ENCODE measurements at places on chromosomes 16 and 17.

DNA sequence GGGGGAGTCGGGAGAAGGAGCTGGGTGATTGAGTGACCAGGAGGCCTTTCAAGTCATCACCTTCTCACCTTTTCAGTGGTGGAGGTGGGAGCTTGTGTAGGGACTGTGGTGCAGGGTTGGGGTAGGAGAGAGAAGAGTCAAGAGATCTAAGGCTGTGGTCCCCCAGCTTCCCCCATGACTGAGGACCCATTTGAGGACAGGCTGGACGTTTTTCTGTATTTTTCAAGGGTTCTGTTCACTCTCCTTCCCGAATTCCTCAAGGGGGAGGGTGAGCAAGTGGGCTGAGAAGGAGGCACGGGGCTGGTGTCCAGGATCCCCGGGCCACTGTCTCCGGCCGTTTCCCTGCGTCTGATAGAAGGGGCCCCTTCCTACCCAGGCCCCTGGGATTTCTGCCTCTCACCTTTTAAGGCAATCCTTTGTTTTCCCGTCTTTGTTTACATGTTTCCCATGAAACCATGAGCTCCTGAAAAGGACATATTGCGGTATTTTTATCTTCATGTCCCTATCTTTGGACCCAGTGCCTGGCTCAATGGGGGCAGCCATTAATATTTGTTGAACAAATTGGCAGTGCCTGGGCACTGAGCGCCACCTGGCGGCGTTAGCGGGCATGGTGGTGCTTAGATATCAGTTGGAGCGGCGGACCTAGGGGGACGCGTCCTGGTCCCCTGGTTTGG is 9.2 kb upstream of the CD300A start:
- DNase-seq, result peak; percentile 59

GRCh38 chr16:78284957-78285434 is 185.5 kb downstream of the WWOX start:
- no peak for DNase-seq

- DNase-seq, result no peak
Observed at GRCh38 chr17:52025236-52025635, 133.3 kb downstream of the CA10 start.

GRCh38 chr17:6670571-6670970 is 19.0 kb downstream of the C17orf100 start:
- no peak for DNase-seq

DNA sequence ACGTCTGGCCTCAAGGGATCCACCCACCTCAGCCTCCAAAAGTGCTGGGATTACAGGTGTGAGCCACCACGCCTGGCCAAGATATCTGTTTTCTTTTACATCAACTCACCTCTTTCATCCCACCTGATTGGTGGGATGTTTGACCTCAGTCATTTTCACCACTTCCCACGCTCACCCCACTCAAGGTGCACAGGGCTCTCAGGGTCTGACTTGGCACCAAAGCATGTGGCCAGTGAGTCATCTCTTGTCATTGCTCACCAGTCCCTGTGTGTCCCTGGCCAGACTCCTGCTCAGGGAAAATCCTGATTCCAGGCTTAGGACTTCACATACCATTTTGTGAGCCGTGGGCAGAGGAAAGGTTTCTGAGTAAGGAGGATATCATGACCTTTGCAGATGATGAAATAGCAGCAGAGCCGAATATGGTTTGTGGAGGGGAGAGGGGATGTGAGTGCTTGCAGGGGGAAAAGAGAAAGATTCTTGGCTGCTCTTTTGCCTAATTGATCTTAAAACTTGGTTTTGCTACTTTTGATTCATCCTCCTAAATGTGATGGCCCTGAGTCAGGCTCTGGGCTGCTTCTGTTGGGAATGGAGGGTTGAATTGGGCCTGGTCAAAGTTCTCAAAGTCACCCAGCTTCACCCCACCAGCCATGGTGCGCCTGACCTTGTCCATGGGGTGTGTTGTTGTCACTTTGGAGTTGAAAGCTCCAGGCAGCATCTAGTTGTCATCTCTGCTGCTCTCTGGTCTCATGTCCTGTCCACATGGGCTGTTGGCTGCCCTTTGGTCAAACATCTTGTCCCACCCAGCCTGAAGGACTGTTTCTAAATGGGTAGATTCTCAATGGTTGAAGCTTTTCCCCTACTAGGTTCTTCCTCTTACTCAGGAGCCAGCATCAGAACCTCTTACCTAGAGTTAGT is 6.0 kb upstream of the KCNH6 start:
- no peak for DNase-seq

- no peak for DNase-seq
Observed at GRCh38 chr17:63250830-63251229, 195.3 kb downstream of the CYB561 start.

GRCh38 chr17:29178750-29179231 is 1.4 kb downstream of the MYO18A start:
- DNase-seq, result no peak

- DNase-seq, result no peak
Observed at GRCh38 chr16:8589057-8589899, 1.0 kb downstream of the TMEM114 start.

DNA sequence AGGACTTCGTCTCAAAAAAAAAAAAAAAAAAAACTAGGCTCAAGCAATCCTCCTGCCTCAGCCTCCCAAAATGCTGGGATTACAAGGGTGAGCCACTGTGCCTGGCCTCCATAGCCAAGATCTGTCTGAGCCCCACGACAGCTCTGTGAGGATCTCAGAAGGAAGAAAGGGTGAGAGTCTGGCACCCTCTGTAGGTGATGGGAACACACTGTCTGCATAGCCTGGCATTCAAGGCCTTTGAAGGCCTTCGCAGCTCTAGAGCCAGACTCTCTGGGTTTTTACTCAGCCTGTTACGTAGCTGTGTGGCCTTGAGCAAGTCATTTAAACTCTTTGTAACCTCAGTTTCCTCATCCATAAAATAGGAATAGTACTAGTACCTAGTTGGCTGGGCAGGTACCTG is 6.3 kb upstream of the XPO6 start:
- no peak for DNase-seq

GRCh38 chr17:50775926-50776325 is 8.6 kb upstream of the ANKRD40CL start:
- no peak for DNase-seq

DNA sequence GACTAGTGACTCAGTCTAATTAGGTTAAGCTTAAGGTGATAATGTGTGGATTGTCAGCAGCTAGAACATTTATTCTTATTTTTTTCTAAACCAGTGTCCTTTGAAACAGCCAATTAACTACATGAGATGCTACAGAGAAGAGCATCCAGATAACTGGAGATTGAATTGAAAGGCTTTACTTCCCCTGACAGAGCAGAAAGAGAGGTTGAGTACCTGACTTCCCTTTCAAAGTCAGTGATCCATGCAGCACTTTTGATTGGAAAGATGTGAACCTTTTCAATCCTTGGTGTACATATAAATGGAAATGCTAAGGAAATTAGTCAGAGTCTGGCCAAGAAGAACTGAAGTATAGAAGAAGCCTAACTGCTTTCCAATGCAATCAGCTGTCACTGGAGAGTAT is 653.8 kb downstream of the CDH8 start:
- no peak for DNase-seq

- no peak for DNase-seq
Observed at GRCh38 chr16:84366208-84366607, 2.1 kb upstream of the ATP2C2 start.

DNA sequence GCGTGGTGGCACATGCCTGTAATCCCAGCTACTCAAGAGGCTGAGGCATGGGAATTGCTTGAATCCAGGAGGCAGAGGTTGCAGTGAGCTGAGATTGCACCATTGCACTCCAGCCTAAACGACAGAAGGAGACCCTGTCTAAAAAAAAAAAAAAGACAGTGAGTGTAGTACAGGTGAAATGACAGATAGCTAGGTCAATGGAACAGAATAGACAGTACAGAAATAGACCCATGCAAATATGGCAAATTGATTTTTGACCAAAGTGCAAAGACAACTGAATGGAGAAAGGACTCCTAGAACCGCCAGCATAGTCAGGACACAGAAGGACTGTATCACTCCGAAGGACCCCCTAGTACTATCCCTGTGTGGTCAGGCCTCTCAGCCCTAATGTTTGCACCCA is 16.6 kb upstream of the PYY start:
- no peak for DNase-seq

DNA sequence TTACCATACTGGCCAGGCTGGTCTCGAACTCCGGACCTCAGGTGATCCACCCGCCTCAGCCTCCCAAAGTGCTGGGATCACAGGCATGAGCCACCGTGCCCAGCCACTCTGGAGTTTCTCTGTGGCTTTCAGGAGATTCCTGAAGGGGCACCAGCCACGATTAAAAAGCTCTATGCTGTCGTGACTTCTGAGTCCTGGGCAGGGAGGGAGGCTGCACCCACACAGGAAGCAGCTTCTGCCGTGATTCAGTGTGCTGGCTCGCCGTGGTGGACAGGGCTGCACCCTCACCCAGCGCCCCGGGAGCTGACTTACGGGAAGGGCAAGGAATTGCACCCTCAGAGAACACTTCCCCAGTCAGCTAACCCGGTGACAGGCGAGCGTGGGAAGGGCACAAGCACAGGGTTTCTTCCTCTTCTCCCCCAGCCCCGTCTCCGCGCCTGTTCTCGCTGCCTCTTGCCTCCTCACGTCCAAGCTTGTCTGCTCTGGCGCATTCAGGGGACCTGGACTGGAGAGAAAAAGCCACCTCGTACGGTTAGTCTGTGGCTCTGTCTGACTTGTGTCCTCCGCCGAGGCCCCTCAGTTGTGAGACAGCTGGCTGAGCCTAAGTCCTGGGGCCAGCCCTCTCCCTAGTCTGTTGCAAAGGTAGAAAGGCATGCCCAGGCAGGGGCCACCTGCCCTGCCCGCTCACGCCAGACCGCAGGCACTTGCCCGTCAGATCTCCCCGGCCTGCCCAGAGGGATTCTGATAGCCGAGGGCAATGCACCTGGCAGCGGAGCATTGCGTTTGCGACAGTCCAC is 145.0 kb downstream of the SEC14L1 start:
- no peak for DNase-seq

DNA sequence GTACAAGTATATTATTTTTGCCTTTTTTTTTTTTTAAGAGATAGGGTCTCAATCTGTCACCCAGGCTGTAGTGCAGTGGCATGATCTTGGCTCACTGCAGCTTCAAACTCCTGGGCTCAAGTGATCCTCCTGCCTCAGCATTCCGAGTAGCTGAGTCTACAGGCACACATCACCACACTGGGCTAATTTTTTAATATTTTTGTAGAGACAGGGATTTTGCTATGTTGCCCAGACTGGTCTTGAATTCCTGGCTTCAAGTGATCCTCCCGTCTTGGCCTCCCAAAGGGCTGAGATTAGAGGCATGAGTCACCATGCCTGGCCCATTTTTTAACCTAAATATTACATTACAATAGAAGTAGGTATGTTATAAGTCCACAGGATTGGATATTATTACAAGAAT is 3.2 kb downstream of the TERB1 start:
- no peak for DNase-seq

GRCh38 chr16:3022684-3023414 is 893 bp downstream of the HCFC1R1 start:
- DNase-seq, result no peak

DNA sequence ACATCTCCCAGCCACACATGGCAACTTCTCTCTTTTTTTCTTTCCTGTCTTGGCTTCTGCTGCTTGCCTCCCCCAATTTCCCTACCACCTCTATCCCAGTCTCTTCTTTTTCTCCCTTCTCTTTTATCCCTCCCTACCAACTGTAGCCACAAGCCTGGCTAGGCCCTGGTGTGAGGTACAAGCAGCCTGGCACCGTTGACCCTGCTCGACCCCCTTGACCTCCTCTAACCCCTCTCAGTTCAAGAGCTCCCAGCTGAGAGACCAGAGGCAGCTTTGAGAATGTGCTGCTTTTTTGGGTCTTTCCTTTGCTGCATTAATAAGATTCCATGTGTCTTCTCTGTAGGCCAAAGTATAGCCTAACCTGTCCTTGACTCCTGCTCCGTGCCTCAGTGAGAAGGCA is 32.3 kb downstream of the B9D1 start:
- DNase-seq, result no peak

DNA sequence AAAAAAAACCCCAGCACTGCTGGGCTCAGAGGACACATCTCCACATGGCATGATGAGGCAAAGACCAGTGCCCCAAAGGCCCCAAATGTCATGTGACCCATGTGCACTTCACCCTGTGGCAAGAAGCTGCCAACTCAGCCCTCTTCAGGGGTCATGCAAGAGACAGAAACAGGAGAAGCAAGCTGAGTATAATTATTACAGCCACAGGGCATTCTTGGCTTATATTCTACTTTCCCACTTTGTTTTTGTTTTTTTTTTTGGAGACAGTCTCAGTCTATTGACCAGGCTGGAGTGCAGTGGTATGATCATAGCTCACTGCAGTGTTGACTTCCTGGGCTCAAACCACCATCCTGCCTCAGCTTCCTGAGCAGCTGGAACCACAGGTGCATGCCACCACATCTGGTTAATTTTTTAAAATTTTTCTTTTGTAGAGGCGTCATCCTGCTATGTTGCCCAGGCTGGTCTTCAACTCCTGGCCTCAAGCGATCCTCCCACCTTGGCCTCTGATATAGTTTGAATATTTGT is 32.7 kb upstream of the LITAF start:
- DNase-seq, result no peak

- no peak for DNase-seq
Observed at GRCh38 chr17:79981090-79981489, 54.6 kb downstream of the TBC1D16 start.

DNA sequence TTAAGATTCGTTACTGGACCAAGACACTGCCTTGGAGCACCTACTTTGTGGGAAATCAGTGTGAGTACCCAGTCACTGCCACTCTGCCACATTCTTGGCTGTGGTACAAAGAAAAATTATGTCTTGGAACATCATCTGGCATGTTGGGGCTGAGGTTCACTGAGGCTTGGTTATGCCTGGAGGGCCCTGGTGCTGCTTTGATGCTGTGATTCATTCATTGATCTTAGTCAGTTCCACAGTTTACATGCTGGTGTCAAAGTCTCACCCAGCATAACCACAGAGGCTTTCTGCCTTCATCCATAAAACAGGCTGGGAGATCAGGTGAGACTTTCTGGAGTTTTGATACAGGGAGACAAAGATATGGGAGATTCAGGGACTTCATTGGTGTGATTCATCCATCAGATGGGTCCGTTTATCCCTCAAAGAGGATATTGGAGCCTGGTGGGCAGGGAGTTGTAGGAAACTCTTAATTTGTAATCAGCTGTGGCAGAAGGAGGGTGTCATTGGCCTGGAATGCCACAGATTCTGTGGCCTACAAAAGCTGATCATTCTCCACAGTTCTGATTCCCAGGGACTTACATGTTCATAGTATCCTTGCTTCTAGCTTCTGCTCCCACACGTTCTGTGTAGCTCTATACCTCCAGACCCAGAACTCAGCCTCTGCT is 322.5 kb downstream of the PMP22 start:
- no peak for DNase-seq

GRCh38 chr16:9528511-9529079 is 437.2 kb downstream of the HAPSTR1 start:
- no peak for DNase-seq

- no peak for DNase-seq
Observed at GRCh38 chr17:63707151-63707550, 7.2 kb upstream of the LIMD2 start.

DNA sequence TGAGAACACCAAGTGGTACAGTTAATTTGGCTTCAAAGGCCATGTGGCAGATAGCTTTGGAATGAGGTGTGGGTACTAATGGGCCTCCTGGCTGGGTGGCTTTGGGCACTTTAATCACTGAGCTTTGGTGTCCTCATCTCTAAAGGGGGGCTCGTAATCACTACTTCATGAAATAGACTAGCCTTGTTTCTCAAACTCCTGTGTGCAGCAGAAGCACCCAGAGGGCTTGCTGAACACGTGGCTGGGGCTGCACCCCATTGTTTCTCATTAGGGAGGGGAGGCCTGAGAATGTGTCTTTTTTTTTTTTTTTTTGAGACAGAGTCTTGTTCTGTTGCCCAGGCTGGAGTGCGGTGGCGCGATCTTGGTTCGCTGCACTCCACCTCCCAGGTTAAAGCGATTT is 5.8 kb downstream of the EPN2 start:
- DNase-seq, result no peak

GRCh38 chr17:5686074-5686635 is 101.8 kb upstream of the NLRP1 start:
- DNase-seq, result no peak

All from C1 segment of cervical spinal cord (tissue), 14 donors.